ENCODE measurements at places on chromosomes 12 and 14. TPM values are rescaled to one million over a fixed set of nuclear protein-coding genes. Genes with fewer than 3 reads are reported as not detected.

Gene TAS2R9
- polyA plus RNA-seq, result not detected

Gene DTX1
- polyA plus RNA-seq, result 1.0 TPM

Gene LMO3
- 1.5 TPM for polyA plus RNA-seq

Gene KRT79
- not detected for polyA plus RNA-seq

Gene MRPL52
- 136 TPM for polyA plus RNA-seq

Gene TAS2R42
- not detected for polyA plus RNA-seq

Gene GZMB
- 0.46 TPM for polyA plus RNA-seq

Gene CEP170B
- polyA plus RNA-seq, result 6.8 TPM

Gene PLA2G1B
- not detected for polyA plus RNA-seq

Gene SLC17A8
- not detected for polyA plus RNA-seq

Gene TNS2
- 364 TPM for polyA plus RNA-seq

Gene POTEG
- polyA plus RNA-seq, result not detected

Gene SIX6
- polyA plus RNA-seq, result not detected

Gene AQP6
- 0.15 TPM for polyA plus RNA-seq

Gene NGB
- polyA plus RNA-seq, result not detected

Gene LGR5
- 0.06 TPM for polyA plus RNA-seq

Gene PMCH
- polyA plus RNA-seq, result not detected

Gene KRT78
- not detected for polyA plus RNA-seq

Gene RHOF
- polyA plus RNA-seq, result 16.6 TPM

Gene GSC
- not detected for polyA plus RNA-seq

Gene ANKRD33
- polyA plus RNA-seq, result 0.01 TPM

Gene SOAT2
- not detected for polyA plus RNA-seq

Gene CYP46A1
- polyA plus RNA-seq, result 2.3 TPM

Gene WNT1
- not detected for polyA plus RNA-seq

Gene TEAD4
- polyA plus RNA-seq, result 45.6 TPM

Gene RBP5
- 1.8 TPM for polyA plus RNA-seq

Gene NAV3
- polyA plus RNA-seq, result 0.91 TPM

Gene FOXM1
- 0.44 TPM for polyA plus RNA-seq

Gene POLR3B
- 2.0 TPM for polyA plus RNA-seq

Gene DPY19L2
- 10.7 TPM for polyA plus RNA-seq

Gene IL22
- not detected for polyA plus RNA-seq

Gene OR4K13
- polyA plus RNA-seq, result not detected

Gene KIF21A
- 71.8 TPM for polyA plus RNA-seq

Gene EML5
- polyA plus RNA-seq, result 0.04 TPM

Gene EIF2S1
- polyA plus RNA-seq, result 110 TPM

Gene TPCN1
- polyA plus RNA-seq, result 16.4 TPM

Gene SPX
- polyA plus RNA-seq, result 1.7 TPM

Gene ESRRB
- polyA plus RNA-seq, result 2.5 TPM

Gene WBP11
- 11.9 TPM for polyA plus RNA-seq

Gene BMP4
- 4.7 TPM for polyA plus RNA-seq

Gene IQSEC3
- polyA plus RNA-seq, result 2.7 TPM

Gene BEGAIN
- 0.20 TPM for polyA plus RNA-seq

Gene OVCH1
- 0.12 TPM for polyA plus RNA-seq

Gene SVOP
- polyA plus RNA-seq, result 1.6 TPM

Gene KRT82
- polyA plus RNA-seq, result not detected

Gene PIP4K2C
- 5.8 TPM for polyA plus RNA-seq

Gene TCTN1
- polyA plus RNA-seq, result 49.6 TPM

Gene CPSF6
- 11.7 TPM for polyA plus RNA-seq

Gene SCN8A
- 0.07 TPM for polyA plus RNA-seq

Gene C2CD5
- polyA plus RNA-seq, result 5.0 TPM
